Activated naive CD4-positive, alpha-beta T cell treated with anti-CD3 and anti-CD28 coated beads, Interleukin-2, amount 50 U/mL, for 16 hours (primary cell): ENCODE measurements at places on chromosomes 12 and 14.

- DNase-seq = no peak
These were observed 3.8 kb upstream of the SCARB1 start for GRCh38 chr12:124867401-124867930.

DNA sequence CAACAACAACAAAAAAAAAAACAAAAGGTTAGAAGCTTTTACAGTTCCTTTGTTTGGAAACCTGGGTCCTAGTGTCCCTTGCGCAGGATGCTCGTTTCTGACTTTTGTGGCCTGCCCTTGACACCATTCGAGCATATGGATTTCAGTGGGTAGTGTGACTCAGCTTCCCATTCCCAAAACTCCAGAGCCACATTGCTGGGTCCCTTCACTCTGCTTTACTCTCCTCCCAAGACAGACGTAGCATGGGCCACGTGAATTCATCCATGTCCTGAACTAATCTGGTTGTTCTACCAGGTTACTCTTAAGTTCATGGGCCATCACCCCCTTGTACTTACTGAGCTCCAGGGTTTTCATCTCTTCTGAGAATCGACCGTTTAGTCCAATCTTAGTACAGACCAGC lies 68.0 kb upstream of the MAX start:
- no peak for DNase-seq

- DNase-seq = no peak
These were observed 351.2 kb downstream of the KCNH5 start for GRCh38 chr14:62694075-62694474.

- no peak for DNase-seq
These were observed 256.8 kb downstream of the PCNX1 start for GRCh38 chr14:71163842-71164629.

- DNase-seq = no peak
These were observed 128.8 kb downstream of the TSPAN9 start for GRCh38 chr12:3205742-3206519.

DNA sequence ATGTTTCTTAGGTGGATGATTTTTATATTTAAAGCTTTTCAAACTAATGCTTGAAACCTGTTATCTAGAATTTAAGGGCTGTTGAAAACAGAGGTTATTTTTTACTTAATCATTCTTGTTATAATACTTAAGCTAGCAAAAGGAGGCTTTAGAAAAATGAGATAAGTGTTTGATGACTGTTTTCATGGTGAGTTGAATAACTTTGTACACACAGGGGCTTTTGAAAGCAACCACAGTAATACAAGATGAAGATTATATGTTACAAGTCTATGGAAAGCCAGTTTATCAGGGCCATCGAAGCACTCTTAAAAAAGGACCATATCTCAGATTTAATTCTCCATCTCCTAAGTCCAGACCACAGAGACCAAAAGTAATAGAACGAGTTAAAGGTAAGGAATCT lies 33.3 kb downstream of the KIAA0586 start:
- DNase-seq = no peak

GRCh38 chr12:43762596-43762995 lies 3.8 kb downstream of the IRAK4 start:
- DNase-seq = no peak

DNA sequence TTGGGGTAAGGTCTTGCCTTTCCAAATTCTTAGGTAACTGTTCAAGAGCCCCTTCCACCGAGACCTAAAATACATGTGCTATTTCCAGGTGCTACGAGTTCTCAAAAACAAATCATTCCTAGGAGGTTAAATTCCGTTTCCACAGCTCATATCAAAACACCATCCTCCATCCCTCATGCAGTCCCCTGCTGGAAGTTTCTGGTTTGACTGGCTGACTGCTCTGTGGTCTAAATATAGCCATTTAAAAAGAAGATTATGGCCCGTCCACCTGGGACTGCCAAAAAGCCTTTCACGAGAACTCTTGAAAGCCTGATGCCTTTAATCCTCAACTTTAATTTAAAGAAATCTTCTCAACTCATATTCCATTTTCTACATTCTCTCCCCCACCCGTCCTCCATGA lies 201.5 kb upstream of the MYL2 start:
- no peak for DNase-seq

DNA sequence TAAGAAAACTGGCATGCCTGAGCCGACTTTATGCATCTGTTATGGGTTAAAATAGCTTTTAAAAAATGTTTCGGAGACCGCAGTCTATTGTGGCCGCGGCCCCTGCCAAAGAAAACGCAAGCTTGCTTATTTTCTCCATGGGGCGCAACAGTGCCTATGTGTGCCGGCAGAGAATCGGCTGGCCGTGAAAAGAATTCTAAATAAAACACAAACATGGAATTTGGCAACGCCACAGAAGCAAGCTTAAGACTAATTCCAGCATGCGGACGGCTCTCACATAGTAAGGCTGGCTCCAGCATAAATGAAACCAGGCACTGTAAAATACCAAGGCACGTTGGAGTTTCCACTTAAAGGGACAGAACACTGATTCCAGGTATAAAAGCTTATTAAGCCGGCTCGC lies 56.7 kb downstream of the BCL11B start:
- DNase-seq = no peak

DNA sequence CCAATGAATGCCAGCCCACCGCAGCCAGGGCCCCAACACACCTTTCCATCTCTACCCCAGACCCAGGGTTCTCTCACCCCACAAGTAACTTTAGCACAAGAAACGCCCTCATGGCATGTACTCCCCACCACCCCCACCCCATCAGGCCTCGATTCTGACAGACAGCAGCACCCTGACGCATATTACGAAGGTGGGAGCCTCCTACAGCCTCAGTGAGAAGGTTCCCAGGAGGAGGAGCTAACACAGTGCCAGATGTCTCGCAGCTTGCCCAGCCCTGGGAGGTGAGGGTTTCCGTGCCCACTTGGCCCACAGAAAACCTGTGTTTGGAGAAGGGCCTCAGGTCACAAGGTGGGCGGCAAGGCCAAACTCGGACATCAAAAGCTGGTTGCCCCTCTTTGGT lies 32.4 kb downstream of the CCDC88C start:
- DNase-seq = no peak

DNA sequence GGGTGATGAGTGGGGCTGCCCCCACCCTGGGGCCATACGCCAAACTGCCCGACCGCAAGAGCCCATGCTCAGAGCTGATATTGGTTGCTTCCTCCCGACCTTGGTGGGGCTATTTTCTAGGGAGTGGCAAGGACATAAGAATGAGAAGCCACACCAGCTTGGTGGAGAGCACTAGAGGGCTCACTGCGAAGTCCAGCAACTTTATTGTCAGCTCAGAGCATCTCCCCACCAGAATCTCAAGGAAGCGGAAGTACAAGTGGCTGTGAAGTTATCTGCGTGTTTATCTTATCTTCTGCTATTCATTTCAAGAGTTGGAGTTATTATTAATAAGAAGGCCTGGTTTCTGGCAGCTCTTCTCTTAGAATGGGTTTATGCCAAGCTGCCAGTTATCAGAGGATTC lies 4.9 kb upstream of the PLXNC1 start:
- no peak for DNase-seq

DNA sequence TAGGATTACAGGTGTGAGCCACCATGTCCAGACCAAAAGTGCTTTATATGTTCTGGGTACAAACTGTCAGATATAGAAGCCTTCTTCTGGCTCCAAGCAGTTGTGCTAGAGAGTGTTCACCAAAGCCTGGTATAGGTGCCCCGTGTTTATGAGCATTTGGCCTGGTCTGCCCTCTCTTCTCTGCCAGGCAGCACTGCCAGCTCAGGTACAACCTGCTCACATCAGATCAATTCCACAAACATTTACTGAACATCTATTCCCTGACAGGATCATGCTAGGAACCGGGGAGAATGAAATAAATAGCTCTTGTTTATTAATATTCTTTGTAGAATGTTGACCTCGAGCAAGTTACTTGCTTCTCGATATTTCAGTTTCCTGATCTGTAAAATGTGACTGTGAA lies 20.0 kb upstream of the SOCS2 start:
- no peak for DNase-seq

GRCh38 chr12:9736936-9737705 lies 4.2 kb upstream of the CLECL1 start:
- no peak for DNase-seq
